Stimulated activated CD4-positive, alpha-beta T cell treated with anti-CD3 and anti-CD28 coated beads, TNF-alpha, amount 100 ng/mL, for 24 hours (primary cell): ENCODE measurements at places on chromosomes 13 and 19.

GRCh38 chr19:653425-653824, 9.6 kb downstream of the RNF126 start:
- DNase-seq, result no peak

GRCh38 chr19:32287086-32287485, 58.3 kb upstream of the ZNF507 start:
- DNase-seq, result no peak

GRCh38 chr19:47437500-47437899, 18.2 kb upstream of the MEIS3 start:
- DNase-seq, result no peak

DNA sequence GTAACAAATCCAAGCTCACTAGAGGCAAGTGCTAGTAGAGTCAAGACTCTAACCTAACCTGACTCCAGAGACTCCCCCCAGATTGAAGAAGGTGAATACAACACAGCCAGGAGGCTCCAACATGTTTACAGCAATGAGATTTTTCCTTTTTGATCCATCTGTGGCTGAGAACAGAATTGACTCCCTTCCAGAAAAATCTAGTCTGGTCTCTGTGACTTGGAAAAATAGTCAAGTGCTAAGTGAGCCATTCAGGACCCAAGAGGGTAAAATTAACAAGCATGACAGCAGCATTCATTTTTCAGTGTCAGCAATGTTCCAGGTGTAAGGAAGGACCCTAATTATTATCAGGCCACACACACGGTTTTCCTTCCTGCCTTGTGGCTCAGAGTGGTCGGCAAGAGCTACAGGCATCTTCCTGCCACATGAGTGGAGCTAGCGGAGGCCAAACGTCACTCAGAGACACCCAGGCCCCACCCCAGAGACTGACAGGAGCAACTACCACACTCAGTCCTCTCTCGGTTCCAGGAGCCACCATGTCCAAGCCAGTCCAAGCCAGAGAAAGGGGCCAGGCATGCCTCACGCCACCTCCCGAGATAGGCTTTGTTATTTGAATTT, 395.1 kb downstream of the FOXO1 start:
- no peak for DNase-seq

- DNase-seq, result no peak
These were observed 62.6 kb downstream of the MLLT1 start for GRCh38 chr19:6216996-6217751.

DNA sequence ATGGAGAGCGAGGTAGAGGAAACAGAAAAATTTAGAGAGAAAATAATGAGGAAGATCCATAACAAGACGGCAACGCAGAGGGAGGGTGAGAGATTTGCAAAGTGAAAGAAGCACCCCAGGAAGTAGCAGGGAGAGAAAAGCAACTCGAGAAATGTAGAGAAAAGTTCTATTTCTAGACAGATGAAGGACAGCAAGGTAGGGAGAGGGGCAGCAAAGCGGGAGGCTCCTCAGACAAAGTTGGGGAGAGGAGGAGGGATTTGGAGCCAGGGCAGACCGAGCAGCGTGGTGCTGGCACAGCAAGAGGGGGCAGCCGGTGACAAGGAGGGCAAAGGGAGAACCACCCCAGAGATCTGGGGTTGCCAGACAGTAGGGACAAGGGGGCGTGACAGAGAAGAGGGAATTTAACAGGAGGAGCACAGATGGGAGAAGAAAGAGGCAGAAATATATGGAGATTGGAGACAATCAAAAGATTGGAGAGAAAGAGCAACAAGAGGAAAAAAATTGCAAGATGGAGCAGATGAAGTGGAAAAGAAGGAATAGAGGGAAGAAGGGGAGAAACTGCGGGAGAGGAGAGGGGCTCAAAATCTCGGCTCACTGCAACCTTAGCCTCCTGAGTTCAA, 989 bp downstream of the ZNF766 start:
- no peak for DNase-seq

DNA sequence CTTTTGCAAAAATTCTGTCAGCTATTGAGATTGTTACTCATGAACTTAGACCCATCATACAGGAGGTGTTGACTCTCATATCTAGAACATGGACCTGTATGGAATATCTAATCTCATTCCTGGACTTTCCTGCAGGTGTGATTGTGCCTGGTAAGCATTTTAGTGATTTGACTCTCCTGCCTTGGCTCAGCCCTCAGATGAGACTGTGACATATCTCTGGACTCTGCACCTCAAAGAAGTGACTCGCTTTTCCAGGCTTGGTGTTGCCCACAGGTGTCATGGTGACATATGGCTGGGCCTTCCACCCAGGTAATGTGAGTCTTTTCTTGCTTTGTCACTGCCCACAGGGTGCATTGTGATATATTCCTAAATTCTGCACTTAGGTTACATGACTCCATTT, 17.8 kb upstream of the ZNF726 start:
- no peak for DNase-seq

DNA sequence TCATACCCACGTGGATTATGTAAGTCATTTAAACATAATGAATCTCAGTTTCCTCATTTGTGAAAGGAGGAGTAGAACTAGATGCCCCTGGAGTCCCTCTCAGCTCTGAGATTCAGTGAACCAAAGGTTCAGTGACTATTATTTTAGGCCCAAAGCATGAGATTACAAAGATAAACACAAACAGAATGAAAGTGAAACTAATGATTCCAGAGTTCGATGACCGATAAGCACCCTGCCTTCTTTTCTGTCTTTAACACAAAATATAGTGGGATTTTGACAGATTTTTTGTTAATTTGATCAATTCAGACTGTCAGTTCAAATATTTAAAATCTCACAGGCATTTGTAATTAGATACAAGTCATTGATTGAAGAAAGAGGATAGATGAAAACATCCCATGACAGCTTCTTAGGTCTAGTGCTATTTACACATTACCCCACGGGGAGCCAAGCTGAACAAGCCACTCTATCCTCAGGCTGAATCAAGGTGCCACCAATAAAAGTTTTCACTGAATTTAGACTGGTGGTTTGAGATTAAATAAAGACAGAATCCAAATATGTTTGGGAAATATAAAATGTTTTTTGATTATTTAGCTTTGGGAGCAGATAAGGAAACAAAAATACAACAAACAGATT, 64.6 kb upstream of the RAP2A start:
- DNase-seq, result no peak
